Umbilical cord (tissue), 2 donors: ENCODE measurements at places on chromosomes 4 and X. TPM values are rescaled to one million over a fixed set of nuclear protein-coding genes. Genes with fewer than 3 reads are reported as not detected.

The DNAAF6 gene
- 0.48 TPM for total RNA-seq

The MAGEA4 gene
- not detected for total RNA-seq

The STARD8 gene
- 2.4 TPM for total RNA-seq

The CTBP1 gene
- total RNA-seq, result 193 TPM

The BCAP31 gene
- total RNA-seq, result 58.5 TPM

The RBMX2 gene
- 9.6 TPM for total RNA-seq

The KLB gene
- total RNA-seq, result 1.4 TPM

The FGFBP2 gene
- total RNA-seq, result 6.3 TPM

The STAP1 gene
- total RNA-seq, result 5.5 TPM

The C4orf50 gene
- 1.4 TPM for total RNA-seq

The MYOZ2 gene
- 3.6 TPM for total RNA-seq

DNA sequence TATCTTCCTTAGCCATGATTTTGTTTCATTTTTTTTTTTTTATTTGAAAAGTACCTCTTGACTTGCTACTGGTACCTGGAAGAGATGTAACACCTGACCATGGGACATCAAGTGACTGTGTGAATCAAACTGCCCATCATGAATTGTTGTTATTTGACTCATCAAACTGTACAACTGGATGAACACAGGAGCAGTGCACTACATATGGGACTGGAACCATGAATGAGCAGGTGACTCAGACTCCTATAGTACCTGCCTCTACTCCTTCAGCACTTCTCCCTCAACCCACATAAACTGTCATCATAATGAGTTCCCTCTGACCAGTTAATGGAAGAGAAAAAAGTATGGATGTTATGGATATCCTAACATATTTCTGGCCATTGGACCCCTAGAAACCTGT is 15.9 kb upstream of the UBE2D3 start:
- no peak for DNase-seq

GRCh38 chr4:82256718-82257117 is 117.1 kb downstream of the HNRNPD start:
- no peak for DNase-seq

DNA sequence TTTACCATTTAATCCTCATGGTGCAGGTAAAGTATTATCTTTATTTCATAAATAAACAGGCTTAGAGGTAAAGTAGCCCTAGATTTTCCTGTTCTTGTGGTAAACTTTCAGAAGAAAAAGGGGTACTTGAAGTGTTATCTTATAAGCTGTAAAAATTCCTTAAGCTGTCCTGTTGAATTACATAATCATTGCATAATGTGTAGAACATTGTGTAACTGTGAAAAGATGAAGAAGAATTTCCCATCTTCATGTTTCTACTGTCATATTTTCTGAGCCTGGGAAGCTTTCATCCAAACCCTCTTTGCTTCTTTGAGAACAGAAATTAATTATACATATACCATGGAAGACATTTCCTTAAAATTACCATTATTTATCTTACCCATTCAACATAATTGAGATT is 90.5 kb downstream of the ELOVL6 start:
- peak; percentile 55 for DNase-seq

- DNase-seq, result no peak
These were observed 79.6 kb upstream of the DDX60 start for GRCh38 chr4:168398188-168398587.

DNA sequence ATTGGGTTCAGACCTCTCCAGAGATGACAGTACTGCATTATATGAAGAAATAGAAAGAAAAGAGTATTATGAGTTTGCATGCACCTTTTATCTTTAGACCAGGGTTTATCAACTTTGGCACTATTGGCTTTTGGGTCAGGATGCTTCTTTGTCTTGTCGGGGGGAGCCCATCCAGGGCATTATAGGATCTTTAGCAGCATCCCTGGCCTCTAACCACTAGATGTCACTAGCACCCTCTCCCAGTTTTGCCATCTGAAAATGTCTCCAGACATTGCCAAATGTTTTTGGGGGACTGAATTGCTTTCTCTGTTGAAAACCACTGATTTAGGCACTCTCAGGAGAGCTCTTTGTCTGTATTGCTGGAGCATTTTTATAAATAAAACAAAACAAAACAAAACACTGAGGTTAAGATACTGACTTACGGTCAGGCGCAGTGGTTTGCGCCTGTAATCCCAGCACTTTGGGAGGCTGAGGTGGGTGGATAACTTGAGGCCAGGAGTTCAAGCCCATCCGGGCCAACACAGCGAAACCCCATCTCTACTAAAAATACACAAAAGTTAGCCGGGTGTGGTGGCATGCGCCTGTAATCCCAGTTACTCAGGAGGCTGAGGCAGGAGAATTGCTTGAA is 23.6 kb downstream of the CA5B start:
- no peak for DNase-seq

DNA sequence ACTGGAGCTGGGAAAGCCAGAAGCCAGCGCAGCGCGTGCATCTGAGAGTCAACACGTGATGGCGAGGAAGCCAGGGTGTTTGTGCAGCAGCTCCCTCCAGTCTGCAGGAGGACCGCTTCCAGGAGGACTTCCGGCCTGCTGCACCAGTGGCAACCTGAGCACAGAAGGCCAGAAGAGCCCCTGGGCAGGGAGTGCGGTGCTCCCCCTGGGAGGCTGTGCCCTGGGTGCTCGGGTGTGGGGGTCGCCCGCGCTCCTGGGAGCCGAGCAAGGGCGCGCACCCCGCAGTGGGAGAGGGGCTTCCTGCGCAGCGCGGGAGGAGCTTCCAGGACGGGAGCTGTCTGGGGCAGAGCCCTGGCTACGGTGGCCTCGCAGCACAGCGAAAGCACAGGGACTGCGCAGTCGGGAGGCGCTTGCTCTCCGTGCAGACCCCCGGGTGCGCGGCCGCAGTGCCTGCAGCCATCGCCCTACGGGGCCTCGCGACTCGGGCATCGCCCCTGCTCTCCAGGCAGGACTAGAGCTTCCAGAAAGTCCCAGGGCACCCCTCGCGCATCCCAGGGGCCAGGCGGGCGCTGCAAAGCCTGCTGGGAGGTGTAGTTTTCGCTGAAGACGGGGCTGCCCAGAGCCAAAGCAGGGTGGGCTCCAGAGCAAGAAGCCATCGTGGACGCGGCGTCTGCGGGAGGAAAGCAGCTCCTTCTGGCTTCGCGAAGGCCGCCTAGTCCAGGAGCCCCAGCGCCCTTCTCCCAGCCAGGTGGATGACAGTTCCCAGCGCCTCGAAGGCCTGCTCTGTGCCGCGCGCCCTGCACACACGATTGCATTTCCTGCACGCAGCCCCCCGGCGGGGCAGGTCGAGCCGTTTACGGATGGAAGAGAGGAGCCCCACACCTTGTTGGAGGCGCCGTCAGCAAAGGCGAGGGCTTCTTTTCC is 24.1 kb upstream of the WFS1 start:
- DNase-seq, result peak; percentile 36

GRCh38 chr4:39745920-39746319 is 48.0 kb downstream of the UBE2K start:
- no peak for DNase-seq

DNA sequence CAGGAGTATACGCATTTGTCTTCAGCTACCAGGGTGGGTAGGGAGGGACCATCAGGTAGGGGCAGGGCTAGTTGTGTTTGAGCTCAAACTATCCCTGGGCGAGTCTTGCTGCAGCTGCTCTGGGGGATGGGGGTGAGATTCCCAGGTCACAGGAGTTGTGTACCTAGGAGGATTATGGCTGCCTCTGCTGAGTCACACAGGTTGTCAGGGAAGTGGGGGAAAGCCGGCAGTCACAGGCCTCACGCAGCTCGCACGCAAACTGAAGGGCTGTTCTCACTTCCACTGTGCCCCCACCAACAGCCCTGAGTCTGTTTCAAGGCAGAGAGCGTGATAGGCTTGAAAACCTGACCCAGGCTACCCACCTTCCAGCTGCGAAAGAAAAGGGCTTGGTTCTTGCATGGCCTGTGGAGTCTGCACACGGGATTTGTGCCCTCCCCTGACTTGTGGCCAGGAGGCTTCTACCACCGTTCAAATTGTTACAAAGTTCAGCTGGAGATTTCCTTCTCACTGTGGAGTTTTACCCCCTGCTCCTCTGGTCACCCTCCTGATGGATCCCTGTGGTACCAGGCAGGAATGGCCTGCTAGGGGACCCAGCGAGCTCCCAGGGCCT is 63.8 kb downstream of the ARFIP1 start:
- DNase-seq, result no peak

- no peak for DNase-seq
These were observed 1.2 kb upstream of the TRPC5 start for GRCh38 chrX:112083624-112084326.

DNA sequence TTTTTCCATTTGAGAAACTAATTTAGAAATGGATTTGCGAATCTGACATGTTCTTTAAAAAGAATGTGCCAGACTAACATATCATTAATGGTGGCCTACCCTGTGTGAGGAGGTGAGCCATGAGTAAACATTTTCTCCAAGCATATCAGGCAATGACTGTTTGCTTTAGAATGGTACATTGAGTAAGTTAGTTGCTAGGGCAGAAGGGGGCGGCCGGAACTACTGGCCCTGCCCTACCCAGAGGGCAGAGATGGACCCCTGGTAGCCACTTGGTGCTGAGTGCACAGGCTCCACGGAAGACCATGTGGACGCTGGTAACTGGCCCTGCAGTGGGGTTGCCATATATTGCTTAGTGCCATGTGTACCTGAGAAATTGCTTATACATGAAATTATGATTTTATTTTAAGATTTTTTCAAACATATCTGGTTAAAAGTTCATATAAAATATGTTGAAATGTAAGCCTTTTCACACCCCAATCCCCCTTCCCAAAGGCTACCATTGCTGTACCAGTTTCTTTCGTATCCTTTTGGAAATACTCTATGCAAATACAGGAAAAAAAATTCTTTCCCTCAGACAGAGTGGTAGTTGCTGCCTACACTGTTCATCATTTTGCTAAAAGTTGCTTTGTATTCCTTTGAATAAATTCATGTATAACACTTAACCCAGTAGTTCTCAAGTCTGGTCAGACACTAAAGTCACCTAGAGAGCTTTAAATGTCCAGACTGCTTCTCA is 8.8 kb downstream of the FNIP2 start:
- DNase-seq, result no peak

DNA sequence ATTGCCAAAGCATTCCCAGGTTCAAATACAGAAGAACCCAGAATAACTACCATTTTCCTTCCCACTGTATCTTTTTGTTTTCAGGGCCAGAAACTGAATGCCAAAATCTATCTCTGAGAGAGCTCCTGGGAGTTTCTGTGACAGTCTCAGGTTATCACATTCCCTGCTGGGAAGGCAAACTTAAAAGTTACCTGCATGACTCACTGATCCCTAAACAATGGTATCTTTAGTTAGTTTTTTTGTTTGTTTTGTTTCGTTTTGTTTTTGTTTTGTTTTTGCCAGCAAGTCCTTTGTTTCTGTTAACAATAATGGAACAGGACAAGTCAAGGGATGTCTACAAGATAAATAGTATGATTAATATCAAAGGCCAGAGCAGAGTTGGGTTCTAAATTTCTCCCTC is 34.3 kb downstream of the PAPSS1 start:
- DNase-seq, result no peak

DNA sequence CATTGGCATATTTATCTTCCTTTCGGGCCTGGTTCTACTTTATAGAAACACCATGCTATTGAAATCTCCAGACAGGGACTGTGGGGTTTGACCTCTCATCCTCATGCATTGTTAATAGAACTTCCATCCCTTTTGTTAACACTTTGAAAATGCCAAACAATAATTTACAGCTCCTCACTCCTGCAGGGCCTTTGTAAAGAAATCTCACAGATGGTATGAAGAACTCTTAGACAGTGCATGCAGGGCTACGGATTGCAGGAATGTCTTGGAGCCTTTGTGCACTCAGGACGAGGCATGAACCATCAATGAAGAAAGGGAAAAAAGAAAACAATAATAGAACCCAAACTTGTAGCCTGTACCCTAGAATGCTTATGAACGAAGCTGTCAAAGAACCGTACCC is 92.8 kb upstream of the TMEM47 start:
- DNase-seq, result no peak
